Right lobe of liver (tissue), 6 donors: ENCODE measurements at places on chromosomes 12 and 14. TPM values are rescaled to one million over a fixed set of nuclear protein-coding genes. Genes with fewer than 3 reads are reported as not detected.

GRCh38 chr12:13289653-13290289 is 93.2 kb downstream of the EMP1 start:
- no peak overlapping the region for H3K27ac ChIP-seq
- H3K4me1 ChIP-seq = no peaks in the 10 kb centered on the region
- no peaks in the 10 kb centered on the region for H3K27me3 ChIP-seq
- DNase-seq = no peak

DNA sequence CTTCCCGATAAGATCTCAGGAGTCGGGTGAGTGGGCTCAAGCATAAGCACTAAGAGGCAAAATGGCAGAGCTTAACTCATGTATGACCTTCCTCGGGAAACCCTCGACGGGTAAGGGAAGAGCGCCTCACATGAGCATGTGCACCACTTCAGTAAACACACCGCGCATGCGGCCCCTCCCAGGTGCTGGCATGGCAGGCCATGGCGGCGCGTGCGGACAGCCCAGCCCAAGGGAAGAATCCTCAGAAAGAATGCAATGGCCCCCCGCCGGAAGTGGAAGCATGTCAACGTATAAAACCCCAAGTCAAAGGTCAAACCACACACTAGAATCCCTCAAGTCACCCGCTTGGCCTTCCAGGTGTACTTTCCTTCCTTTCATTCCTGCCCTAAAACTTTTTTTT is 6.6 kb upstream of the TNFAIP2 start:
- no peak overlapping the region for H3K4me3 ChIP-seq
- peaks cover 6% of the 10 kb centered on the region for H3K4me1 ChIP-seq
- no peak for DNase-seq
- H3K36me3 ChIP-seq = no peaks in the 10 kb centered on the region
- H3K27me3 ChIP-seq = no peaks in the 10 kb centered on the region
- no peak overlapping the region for H3K27ac ChIP-seq

DNA sequence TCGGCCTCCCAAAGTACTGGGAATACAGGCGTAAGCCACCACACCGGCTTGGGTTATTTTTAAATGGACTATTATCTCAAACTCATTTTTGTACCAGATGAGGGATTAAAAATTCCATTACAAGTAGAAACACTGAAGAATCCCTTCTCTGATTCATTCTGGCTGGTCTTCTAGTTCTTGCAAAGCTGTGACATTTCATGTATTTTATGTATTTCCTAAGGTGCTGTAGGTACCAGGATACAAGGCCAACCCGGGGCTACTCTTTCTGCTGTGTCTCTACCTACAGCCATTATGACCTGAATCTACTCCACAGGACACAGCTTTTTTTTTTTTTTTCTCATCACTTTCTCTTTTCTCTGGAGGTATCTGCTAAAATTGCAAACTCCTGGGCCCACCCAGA is 24.9 kb downstream of the CPM start:
- H3K36me3 ChIP-seq = no peaks in the 10 kb centered on the region
- H3K27ac ChIP-seq = no peak overlapping the region
- no peak overlapping the region for H3K4me3 ChIP-seq
- no peak for DNase-seq

DNA sequence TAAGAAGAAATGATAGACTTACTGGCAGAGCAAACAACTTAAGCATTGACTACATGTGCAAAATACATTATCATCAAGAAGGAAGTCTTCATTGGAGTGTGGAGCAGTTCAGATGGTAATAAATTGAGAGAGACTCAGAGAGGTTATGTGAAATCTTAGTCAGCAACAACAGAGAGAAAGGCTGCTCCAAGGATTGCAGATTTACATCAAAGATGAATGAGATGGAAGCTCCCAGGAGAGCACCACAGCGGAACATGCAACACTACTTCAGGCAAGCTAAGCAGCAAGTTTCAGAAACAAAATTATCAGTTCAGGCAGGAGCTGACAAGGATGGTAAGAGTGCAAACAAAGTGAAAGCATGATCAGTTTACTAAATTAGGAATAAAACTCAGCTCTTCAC is 882.3 kb downstream of the LRFN5 start:
- no peaks in the 10 kb centered on the region for H3K27me3 ChIP-seq
- H3K4me3 ChIP-seq = no peak overlapping the region
- H3K27ac ChIP-seq = no peak overlapping the region
- H3K36me3 ChIP-seq = no peaks in the 10 kb centered on the region
- DNase-seq = no peak

GRCh38 chr14:100907240-100907639 is 3.7 kb upstream of the RTL1 start:
- H3K27me3 ChIP-seq = no peaks in the 10 kb centered on the region
- no peak overlapping the region for H3K27ac ChIP-seq
- H3K4me1 ChIP-seq = no peaks in the 10 kb centered on the region
- no peak overlapping the region for H3K4me3 ChIP-seq
- DNase-seq = no peak

DNA sequence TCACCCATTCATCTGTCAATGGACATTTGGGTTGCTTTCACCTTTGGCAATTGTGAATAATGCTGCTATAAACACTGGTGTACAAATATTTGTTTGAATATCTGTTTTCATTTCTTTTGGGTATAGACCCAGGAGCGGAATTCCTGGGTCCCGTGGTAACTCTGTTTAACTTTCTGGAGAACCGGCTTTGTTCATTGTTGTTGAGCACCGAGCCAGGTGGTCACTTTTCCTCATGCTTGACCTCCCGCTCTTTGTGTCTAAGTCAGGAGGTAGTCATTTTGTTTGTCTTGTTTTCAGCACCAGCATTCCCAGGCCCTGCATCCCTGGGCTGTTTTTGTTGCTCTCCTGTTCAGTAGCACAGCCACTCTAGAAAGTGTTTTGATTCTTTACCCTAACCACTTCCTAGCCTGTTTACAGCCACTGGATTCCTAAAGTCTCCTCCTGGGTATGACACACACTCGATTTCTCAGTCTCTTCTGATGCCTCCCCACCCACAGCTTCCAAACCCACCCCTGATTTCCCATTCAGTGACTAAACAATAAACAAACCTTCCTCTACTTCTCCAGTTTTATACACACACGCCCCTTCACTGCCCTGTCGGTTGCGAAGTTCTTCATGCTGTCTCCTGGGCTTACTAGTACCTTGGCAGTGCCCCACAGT is 37.9 kb downstream of the B4GALNT3 start:
- no peak overlapping the region for H3K4me3 ChIP-seq
- DNase-seq = no peak
- H3K4me1 ChIP-seq = no peaks in the 10 kb centered on the region
- H3K27me3 ChIP-seq = no peaks in the 10 kb centered on the region
- no peaks in the 10 kb centered on the region for H3K36me3 ChIP-seq

DNA sequence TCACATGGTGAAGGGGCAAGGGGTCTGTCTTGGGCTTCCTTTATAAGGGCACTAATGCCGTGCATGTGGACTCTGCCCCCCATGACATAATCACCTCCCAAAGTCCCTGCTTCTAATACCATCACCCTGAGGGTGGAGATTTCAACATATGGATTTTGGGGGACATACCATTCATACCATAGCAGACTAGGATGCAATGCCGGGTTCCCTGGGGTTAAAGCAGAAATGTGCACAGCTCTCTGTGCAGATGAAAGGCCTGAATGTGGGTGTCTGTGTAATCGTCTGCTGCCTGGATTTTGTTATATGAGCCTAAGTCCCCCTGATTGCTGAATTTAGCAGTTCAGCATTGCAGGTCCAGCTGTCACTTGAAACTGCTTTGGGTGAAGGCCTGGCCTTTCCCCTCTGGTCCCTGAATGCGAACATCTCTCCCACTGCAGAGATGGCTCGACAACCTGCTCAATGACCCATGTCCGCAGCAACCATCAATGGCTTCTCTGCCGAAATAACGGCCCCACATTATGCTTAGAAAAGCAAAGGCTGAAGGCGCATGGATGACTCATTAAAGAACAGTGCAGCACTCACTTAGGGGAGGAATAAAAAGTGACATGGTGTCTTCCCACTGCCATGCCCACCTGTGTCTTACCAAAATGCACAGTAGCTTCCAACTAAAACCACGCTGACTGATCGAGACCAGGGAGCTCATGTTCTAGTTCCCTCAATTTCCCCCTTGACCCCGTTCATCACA is 286.3 kb downstream of the DPF3 start:
- no peaks in the 10 kb centered on the region for H3K27me3 ChIP-seq
- DNase-seq = no peak
- H3K4me1 ChIP-seq = no peaks in the 10 kb centered on the region
- H3K27ac ChIP-seq = no peak overlapping the region
- H3K4me3 ChIP-seq = no peak overlapping the region
- no peaks in the 10 kb centered on the region for H3K36me3 ChIP-seq

- no peaks in the 10 kb centered on the region for H3K27me3 ChIP-seq
- H3K4me3 ChIP-seq = no peak overlapping the region
- H3K36me3 ChIP-seq = no peaks in the 10 kb centered on the region
- DNase-seq = no peak
Measured at GRCh38 chr12:4190366-4191063, 83.0 kb upstream of the CCND2 start.

SLC6A13 gene
- total RNA-seq = 27.9 TPM

PRB2 gene
- not detected for total RNA-seq

MYO1A gene
- total RNA-seq = 0.27 TPM

ADCY4 gene
- 2.3 TPM for total RNA-seq
